Aorta (tissue), 5 donors: ENCODE measurements at places on chromosomes 3 and 15. TPM values are rescaled to one million over a fixed set of nuclear protein-coding genes. Genes with fewer than 3 reads are reported as not detected.

DNA sequence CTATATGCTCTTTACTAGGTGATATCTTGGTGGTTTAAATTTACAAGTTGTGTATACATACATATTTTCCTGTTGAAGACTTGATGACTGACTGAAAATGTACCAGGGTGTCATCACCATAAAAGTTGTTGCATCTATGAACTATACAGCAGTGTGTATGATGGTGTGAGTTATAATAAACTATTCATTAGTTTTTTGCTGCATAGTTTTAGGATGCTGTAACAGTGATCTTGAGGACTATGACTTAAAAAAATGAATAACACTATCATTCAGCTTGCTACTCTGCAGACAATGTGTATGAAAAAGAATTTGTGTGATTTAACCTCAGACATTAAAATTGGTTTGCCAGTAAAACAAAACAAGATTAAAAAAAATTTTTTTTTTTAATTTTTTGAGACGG, 49.0 kb downstream of the UBE2E2 start:
- no peak for DNase-seq

DNA sequence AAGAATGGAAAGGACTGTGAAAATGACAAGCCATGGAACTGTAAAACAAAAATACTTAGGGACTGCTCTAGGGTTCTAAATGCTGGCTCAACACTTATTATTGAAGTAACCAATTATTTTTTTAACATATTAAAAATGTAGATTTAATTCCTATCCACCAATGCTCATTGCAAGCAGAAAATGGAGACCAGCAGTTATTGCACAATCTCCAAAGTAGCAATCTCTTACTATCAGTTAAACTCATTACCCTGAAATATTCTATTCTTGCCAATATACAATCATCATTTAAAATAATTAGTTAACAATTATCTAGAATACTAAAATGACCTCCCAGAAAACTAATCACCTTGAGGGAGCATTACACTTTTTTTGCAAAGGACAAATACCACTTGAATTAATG, 499.8 kb downstream of the NAALADL2 start:
- no peak for DNase-seq

GRCh38 chr3:156404217-156404616, 150.7 kb downstream of the SSR3 start:
- no peak for DNase-seq

The CLCN2 gene
- 6.5 TPM for total RNA-seq

The WHAMM gene
- 11.5 TPM for total RNA-seq

DNA sequence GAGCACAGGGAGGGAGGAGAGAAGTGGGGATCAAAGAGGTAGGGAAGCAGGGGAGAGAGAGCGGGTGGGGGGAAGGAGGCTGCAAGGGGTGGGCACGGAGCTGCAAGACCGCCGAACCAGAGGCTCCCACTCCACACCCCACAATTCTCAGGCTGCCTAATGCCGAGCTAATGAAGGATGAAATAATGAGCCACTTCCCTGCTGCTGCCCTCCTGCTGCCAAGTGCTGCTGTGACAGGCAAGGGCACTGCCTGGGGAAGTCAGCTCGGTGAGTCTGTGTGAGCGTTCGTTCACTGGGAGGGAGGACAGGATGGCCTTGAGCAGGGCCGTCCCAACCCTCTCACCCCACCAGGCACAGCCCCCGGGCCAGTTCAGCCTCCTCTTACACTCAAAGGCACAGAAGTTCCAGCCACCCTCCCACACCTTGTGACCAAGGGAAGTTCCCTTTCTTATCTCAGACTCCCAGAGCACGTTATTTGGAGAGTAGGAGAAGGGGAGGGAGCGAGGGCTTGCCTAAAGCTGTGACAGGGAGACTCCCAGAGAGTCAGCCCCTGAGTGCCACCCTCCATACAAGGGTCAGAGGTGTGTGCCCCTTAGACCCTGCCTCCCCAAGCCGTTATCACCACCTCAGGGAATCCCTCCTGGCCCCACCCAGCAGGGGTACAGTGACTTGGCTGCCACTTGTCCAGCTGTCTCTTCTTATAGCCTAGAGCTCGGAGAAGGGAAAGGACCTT, 12.4 kb downstream of the GLYCTK start:
- no peak for DNase-seq
